ENCODE measurements at places on chromosomes 4 and X.

DNA sequence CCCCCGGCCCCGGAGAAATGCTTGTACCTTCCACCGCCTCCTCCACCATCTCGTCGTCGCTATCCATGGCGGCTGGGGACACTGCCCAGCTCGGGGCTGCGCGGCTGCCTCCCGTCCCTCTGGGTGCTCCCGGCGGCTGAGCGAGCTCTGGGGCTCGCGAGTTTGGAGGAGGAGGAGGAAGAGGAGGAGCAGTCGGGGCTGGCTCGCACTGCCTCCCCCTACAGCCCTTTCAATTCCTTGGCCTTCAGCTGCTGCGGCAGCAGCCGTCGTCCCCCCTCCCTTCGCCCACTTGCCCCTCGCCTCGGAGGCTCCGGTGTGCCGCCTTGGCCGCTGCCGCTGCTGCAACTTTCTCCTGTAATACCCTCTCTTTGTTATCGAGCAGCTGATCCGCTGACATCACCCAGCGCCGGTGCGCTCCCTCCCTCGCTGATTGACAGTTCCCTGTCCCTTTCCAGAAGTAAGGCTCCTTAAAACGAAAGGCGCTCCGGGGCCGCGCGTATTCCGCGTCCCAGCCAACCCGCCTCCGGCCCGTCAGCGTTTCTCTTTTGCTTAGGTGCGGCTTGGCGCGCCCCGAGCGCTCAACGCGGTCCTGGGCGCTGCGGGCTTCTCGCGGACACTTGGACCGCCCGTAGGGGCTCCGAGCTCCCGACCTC is at the start of gene SETD7:
TSS of gene SETD7 (minus strand) at position 149 of the 653 bp plus-strand sequence. CDS start at position 67, 82 bp downstream.
- peak; percentile 60 for DNase-seq

- no peak for DNase-seq
These were observed 135.0 kb upstream of the TENT5D start for GRCh38 chrX:80285131-80285773.

DNA sequence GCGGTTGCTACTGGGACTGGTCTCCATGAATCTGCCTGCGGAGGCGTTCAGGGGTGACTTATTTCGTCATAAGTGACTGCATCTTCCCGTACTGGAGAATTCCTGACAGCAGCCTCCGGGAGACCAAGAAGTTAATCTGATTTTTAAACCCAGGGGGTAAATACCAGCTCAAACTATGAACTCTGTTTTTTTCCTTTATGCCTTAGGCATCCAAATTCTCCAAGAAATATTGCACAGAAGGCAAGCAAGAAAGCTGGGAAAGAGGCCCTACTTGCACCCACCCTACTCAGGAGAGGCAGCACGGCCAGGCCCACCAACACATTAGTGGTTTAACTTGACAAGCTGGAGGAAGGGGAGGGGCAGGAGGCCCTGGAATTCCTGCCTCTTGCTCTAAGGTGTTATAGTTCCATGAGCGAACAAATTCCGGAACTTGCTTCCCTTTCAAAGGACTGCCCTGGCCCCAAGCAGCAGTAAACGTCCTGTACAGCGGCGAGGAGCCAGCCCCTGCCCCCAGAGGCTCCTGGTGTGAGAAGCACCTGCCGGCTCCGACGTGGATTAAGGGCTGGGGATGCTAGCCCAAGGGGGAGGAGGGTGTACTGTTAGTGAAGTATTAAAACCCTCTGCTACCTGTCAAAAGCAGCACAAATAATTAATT is 177.2 kb downstream of the AFAP1 start:
- DNase-seq = no peak

DNA sequence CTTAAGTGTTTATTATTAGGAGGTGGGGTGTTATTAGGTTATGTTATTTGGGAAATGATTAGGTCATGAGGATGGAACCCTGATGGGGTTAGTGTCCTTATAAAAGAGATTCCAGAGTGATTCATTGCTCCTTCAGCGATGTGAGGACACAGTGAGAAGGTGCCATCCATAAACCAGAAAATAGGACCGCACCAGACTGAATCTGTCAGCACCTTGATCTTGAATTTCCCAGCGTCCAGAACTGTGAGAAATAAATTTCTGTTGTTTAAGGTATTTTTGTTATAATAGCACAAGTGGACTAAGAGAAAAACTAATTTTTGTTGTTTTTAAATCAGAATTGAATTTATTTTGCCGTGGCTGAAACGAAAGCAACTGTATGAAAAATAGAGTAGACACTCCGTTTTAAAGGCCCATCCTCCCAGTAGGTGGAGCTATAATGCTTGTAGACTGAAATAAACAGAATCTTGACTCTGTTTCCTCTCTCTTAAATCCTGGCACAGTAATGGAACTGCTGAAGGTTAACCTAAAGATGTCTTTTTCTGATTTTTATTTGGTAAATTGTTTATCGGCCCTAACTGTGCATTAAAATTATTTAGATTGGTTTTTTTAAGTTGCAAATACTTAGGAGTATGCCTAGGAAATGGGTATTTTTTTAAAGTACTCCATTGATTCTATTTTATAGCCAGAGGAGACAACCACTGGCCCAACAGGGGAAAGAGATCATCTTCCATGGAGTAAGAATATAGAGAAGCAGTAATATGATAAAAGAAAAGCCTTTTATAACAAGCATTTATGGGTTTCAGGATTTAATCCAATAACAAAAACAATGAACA is 133.2 kb upstream of the ADAMTS3 start:
- DNase-seq = peak; percentile 51

GRCh38 chrX:75155447-75155826 is 646 bp downstream of the ABCB7 start:
- DNase-seq = no peak

DNA sequence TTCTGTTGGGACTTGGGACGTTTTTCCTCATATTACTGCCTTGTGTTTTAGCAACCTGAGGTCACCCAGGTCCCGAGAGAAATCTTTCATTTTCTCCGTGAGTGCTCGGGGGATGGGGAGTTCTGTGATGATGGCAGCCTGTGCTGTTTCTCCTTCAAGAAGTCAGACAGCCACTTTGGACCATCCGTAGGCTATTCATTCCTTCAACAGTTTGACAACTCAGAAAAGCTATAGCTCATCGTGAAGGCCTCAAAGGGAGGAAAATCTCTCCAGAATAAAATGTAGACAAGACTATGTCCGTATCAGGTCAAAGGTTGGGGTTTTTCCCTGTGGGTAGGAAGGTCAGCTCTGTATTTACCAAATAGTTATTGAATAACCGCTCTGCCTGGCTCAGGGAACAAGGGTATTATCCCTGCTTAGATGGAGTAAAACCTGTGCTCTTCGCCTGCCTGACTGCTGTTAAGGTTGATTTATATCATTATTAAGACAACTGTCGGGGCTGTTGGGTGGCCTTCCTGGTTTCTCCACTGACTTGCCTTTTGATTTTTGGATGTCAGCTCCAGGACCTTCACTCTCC is 36.6 kb downstream of the FAM114A1 start:
- DNase-seq = no peak

DNA sequence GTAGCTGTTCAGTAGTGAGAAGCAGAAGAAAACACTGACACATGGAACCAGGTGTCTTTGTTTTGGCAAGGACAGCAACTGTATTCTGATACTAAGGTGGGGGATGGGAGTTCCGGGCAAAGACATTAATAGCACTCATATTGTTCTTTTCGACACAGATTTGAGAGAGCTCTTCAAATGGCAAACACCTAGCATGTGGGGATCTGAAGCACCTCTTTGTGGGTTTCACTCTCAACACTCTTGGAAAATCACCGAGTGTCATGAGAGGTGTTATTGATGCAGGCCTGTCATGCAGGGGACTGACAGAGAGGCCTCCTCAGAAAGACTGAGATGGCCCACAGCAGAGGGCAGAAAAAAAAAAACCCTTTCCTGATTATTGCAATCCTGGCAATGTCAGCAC is 228.4 kb upstream of the VCX start:
- no peak for DNase-seq

- no peak for DNase-seq
These were observed 10.8 kb upstream of the SFRP2 start for GRCh38 chr4:153799694-153800074.

DNA sequence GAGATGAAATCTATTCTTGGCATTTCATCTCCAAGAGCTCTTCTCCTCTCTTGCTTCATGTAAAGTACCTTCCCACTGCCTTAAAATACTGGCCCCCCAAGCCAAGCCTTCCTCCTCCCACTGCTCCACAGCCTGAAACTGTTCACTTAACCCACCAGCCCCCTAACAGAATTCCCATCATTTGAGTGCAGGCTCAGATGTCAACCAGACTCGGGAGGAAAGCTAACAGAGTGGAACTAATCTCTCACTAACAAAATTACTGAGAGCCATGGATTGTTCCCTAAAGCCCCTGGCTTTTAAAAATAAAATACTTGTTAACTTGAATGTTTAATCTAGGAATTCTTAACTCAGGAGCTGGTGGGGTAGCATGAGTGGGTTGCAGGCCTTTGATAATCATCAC is 7.1 kb upstream of the DCUN1D4 start:
- DNase-seq = no peak
